Fibroblast of skin of scalp (primary cell): ENCODE measurements at places on chromosomes 4 and X.

- DNase-seq: peak; percentile 99
Measured at GRCh38 chr4:78293821-78294301, 236.7 kb downstream of the FRAS1 start.

- no peak for DNase-seq
Measured at GRCh38 chrX:149461746-149462145, 43.4 kb downstream of the IDS start.

DNA sequence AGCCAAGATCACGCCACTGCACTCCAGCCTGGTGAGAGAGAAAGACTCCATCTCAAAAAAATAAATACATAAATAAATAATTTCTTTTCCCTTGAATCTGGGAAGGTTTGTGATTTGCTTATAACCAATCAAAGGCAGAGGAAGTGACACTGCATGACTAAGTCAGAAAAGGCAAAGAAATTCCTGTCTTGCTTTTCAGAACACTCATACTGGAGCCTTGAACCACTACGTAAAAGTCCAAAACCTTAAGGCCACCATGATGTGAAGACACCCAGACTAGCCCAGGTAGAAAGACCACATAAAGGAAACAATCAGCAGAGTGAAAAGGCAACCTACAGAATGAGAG is 36.6 kb downstream of the TMEM156 start:
- DNase-seq: no peak

DNA sequence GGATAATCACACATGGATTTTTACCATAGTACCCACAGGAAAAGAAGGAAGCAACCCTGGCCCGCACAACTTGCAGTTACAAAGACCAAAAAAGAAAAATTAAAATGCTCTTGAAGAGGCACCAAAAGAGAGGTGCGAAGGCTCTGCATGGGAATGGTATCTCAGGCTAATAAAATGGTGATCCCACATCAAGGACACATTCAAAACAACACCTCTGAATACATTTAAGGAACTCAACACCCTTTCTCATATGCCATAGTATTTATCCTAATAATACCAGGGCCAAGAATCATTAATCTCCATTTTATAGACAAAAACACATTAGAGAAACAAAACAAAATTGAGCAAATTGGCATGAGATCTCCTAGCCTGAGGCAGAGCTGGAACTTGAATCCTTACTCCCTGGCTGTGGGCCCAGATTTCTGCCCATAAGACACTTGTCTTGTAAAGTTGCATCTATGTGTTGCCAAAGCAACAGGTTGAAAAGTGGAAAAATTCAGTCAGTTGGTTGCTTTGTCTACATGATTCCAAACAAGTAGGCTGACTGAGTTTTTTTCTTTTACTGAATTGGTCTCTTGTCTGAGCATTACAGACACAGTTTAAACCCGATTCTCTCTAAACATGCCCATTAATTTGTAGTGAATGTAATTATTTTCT is 33.5 kb downstream of the GUCY2F start:
- peak; percentile 5 for DNase-seq

GRCh38 chrX:38699696-38700095 is 101.6 kb upstream of the MID1IP1 start:
- DNase-seq: peak; percentile 1

- peak; percentile 99 for DNase-seq
Measured at GRCh38 chr4:7910952-7911578, 28.6 kb downstream of the AFAP1 start.

DNA sequence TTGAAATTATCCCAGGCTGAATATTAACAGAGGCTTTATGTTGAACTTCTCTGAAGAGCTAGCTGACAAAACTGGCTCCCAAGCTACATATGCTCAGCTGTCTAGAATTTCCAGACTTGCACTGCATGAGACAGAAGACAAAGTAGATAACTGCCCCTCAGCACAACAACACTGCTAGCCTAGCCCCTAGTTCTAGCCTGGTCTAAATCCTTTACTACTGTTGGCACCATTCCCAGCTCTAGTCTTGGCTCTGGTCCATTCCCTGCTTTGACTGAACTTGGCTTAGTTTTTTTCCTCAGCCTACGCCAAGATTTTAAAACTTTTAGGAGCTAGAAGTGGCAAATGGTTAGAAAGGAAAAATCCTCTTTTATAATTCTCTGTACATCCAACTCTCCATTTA is 7.6 kb upstream of the OPHN1 start:
- DNase-seq: peak; percentile 74

DNA sequence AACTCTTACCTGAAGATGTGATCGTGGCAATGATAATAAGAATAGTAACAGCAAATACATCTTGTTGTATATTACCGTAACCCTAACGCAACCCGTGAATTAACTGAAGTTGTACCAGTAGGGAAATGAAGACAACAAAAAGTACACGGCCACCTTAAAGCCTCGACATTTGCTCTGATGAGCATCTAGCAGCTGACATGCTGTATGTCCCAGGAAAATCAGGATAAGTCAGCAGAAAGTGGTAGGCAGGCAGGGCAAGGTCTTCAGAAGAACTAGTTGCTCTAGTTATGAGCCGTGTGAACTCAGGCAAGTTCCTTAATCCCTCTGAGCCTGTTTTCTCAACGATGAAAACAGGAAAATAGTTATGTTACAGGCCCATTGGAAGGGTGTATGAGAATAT is 7.7 kb upstream of the ASB5 start:
- no peak for DNase-seq

GRCh38 chr4:48491514-48492176 is 1.6 kb downstream of the ZAR1 start:
- no peak for DNase-seq

DNA sequence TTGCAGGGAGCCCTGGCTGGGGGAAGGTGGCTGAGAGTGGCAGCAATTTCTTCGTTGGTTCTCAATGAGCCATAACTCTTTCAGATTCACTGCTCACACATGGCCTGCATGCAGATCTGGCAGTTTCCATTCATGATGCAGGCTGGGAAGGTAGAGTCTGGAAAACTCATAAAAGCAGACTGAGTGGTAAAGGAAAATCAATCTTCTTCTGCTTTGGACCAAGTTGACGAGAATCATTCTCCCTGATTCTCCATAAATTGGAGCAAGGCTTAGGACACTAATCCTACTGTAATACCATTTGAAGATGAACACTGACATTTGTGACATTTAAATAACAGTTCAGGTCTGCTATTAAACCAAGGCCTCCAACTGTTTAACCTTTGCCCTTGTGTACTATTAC is 35.3 kb upstream of the HAND2 start:
- no peak for DNase-seq

DNA sequence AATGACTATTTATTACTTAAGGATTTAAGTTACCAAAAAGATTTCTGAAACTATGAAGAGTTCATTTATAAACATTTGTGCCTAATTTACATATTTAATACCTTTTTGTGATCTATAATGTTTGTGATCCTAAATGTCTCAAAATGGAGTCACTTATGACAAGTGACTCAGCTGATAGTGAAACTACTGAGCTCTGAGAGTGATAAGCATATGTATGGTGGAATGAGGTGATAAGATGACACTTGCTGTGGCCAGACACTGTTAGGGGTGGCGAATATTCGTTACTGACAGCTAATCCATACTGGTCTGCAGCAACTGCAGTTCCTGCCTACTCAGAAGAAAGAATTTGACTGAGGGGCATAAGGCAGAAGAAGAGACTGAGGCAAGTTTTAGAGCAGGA is 5.5 kb upstream of the NXF3 start:
- DNase-seq: no peak

GRCh38 chrX:130005089-130005807 is 22.8 kb downstream of the BCORL1 start:
- no peak for DNase-seq

DNA sequence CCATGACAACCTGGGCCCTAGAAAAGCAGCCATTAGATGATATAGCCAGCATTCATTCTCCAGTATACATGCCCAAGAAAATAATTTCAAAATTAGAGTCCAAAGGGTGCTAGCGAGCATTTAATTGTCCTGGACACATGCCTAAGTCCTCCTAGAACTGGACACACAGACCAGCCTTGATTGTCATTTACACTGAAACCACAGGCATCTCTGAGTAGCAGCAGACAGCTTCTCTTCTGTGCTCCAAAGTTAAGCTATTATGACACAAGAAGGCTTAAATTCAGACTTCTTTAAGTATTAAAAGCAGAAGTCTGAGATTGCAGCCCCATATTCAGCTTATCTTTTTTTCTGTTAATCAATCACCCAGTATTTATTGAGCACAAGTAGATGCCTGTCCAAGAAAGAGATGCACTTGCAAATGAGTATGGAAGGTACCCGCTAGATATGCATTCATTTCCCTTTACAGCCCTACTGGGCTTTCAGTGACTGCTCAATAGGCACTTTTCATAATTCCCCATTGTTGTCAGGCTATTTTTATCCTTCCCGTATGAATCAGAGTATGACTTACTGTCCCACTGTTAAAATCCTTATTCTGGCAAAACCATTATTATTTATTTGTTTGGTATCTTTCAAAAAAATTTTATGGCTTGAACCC is 374.1 kb downstream of the FBXW7 start:
- no peak for DNase-seq

DNA sequence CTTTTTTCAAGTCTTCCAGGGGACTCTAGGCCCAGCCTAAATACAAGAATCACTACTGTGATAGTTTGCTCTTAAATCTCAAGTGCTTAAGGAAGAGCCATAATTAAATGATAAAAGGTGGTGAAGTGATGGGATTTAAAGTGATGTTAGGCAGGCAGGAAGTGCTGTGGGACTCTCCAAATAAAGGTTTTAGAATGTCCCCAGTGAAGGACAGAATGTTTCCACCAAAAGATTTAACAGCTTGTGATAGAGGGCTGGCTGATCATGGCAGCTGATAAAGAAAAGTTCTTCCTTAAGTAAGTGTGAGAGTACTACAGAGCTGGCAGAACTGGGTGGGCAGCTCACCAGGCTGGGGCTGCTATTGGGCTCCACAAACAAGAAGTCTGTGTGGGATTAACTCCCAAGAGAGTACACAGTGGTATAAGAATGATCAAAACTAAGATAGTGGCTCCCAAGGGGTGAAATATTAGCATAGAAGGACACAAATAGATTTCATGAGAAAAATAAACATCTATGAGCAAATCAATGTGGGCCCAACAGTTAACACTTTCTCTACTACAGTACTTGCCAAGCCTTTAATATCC is 637.2 kb upstream of the CPEB2 start:
- no peak for DNase-seq

GRCh38 chr4:165464813-165465381 is 86.1 kb downstream of the CPE start:
- DNase-seq: peak; percentile 48

- DNase-seq: no peak
Measured at GRCh38 chrX:41599507-41599906, 89.3 kb upstream of the GPR34 start.

- peak; percentile 25 for DNase-seq
Measured at GRCh38 chrX:37314531-37314930, 34.6 kb upstream of the PRRG1 start.
